Activated gamma-delta T cell treated with Interleukin-2 at 50 U/mL for 16 hours (primary cell): ENCODE measurements at places on chromosomes 3 and 15.
A peak's percentile ranks its signal among the peaks of the same experiment; 100 is the strongest.

DNA sequence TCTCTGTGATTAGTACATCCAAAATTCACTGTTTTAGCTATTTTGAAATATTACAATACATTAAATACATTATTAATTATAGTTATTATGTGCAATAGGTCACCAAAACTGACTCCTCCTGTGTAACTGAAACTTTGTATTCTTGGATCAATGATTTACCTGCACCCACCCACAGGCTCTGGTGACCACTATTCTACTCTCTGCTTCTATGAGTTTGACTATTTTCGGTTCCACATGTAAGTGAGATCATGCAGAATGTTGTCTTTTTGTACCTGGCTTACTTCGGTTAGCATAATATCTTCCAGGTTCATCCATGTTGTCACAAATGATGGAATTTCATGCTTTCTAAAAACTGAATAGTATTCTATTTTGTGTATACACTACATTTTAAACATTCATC, 43.8 kb downstream of the SLC2A2 start:
- DNase-seq: no peak

- peak; percentile 28 for DNase-seq
Observed at GRCh38 chr3:127791221-127791913, 30.9 kb downstream of the MGLL start.

GRCh38 chr3:181703601-181704420, 7.9 kb upstream of the SOX2 start:
- DNase-seq: no peak

DNA sequence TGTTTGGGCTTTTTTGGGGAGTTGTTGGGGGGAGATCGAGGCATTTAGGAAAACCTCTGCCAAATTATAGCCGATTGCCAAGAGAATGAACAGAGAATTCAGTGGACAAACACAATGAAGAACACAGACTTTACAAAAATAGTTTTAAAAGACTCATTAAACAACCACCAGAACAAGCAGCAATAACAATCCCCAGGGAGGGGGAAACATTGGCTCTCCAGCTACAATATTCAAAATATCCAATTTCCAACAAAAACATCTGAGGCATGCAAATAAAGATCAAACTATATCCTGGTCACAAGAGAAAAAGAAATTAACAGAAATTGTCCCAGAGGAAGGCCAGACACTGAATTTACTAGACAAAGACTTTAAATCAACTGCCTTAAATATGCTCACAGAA, 24.5 kb upstream of the ANKRD28 start:
- no peak for DNase-seq
